ENCODE measurements at places on chromosomes 7 and 10.
A peak's percentile ranks its signal among the peaks of the same experiment; 100 is the strongest.

DNA sequence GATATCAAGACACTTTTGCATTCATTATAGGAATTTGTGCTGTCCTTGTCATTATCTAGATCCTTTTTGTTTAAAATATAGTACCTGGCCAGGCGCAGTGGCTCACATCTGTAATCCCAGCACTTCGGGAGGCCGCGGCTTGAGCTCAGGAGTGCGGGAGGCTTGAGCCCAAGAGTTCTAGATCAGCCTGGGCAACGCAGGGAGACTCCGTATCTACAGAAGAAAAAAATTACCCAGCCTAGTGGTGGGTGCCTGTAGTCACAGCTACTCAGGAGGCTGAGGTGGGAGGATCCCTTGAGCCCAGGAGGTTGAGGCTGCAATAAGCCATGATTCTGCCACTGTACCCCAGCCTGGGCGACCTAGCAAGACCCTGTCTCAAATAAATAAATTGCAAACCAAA lies 621 bp upstream of the MORN4 start:
- DNase-seq, result no peak

DNA sequence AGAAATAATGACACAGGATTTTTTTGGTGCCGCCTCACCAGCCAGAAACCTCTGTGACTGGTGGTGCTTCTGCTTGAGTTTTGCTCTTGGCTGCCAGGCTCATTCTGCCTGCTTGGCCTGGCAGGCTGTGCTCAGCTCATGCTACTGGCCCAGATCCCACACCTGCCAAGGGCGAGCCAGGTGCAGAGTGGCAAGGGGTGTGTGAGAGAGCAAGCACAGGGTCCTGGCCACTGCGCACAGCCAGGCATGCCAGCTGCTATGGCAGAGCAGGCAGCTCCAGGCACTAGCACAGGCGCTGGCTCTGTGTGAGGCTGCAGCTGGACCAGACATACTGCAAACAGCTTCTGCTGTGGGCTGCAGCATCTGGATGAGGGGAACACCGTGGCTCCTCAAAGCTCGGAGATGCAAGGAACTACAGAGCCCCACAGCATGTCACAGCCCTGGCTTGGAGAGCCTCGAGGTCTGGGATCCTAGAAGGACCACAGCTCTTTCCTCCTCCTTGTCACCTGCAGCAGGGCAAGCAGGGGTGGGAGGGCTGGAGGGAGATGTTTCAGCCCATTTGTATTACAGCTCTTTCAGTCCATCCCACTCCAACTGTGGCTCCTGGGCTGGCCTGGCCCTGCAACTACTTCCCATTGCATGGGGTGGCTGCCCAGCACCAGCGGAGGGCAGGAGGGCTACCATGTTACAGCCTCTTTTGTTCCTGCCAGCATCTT lies 313.4 kb upstream of the SEMA3C start:
- no peak for DNase-seq

GRCh38 chr7:144438759-144439158 lies 35.3 kb upstream of the NOBOX start:
- no peak for DNase-seq

DNA sequence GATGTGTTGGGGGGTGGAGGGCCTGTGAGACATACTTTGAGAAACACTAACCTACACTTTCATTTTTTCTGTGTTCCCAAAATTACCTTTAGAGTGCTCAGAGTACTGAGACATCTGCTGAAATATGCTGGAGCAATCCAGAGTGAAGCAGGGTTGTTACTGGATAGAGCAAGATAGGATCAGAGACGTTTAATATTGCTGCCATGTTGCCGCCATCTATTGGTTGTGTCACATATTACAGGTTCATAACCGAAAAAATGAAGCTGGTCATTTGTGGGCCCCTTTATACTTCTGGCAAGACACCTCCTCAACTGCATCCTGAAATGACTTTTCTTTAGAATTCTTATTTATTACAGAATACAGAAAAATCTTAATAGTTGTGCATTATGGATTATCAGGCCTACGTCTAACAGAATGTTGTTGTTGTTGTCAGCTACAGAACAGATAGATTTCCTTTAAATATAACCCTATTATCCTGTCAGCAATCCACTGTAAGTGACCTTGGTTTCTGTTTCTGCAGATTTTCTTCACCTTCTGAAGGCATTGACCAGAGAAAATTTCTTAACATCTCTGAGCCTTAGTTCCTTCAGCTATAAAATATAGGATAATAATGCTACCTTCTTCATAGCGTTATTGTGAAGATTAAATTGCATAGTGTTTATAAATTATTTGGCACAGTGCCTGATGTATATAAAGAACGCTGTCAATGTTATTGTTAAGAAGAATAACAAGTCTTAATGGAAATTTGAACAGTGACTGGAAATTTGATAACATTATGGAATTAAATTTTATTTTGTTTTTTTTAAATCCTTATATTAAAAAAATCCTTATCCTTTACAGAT lies 16.2 kb upstream of the DLD start:
- DNase-seq, result peak; percentile 13

DNA sequence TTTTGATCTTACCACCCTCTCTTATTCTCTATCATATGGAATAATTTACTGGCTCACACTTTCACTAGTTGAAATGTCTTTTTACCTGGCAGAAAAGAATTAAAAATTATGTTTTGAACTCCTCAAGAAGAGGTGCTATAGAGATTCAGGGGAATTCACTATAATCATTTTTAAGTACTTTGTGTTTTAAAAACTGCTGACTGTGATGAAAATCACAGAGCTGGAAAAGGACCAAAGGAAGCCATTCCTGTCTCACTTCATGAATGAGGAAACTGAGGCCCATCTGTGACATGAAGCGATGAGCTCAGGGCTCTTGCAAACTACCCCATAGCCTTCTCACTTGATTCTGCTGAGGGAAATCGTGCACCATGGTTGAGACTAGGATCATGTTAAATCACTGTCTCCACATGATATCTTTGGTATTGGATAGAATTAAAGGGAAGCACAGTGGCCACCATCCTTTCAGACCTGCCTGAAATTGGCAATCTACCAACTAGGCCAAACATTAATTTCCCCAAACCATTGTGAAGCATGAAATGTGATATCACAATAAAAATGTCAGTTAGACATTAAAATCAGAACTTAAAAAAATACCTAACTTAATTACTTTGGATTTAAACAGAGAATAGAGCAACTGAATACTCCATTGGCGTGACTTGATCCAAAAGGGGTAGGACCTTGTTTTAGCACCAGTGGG lies 141.0 kb downstream of the FZD1 start:
- no peak for DNase-seq

DNA sequence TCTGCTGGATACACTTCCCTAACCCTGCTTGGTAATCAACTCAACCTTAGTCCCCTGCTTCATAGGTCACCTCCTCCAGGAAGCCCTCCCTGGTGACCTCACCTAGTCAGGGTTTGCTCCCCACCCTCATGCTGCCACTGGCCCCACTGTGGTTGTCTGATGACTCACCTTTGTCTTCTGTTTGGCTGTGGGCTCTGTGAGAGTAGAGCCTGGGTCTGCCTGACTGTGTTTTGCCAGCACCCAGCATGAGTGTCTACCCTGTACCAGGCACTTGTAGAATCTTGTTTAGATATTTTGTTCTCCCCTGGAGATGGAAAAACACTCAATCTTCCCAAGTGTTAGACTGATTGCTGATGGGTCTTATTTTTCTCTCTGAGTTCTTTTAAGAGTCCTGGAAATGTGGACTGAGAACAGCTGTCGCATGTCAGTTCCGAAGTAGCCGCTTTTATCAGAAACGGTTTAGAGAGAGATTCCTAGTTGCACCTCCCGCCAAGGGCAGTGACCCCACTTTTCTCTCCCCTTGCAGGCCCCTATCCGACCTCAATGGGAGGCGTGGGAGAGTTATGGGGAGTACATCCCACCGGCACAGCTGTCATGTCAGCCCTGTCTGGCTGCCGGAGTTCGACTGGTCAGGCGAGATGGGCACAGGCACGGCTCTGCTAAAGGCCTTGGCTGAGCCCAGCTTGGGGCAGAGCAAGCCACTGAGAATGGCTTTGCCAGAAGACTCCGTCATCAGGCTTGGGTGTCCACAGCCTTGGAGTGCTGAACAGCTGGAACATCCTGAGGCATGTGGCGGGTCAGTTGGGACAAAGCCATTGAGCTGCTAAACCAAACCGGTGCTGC lies 134.3 kb downstream of the GRK5 start:
- peak; percentile 15 for DNase-seq

- peak; percentile 84 for DNase-seq
These were observed 42.8 kb downstream of the FOXL3 start for GRCh38 chr7:332646-333392.

GRCh38 chr7:27108390-27109127 lies 6.1 kb upstream of the HOXA2 start:
- no peak for DNase-seq

DNA sequence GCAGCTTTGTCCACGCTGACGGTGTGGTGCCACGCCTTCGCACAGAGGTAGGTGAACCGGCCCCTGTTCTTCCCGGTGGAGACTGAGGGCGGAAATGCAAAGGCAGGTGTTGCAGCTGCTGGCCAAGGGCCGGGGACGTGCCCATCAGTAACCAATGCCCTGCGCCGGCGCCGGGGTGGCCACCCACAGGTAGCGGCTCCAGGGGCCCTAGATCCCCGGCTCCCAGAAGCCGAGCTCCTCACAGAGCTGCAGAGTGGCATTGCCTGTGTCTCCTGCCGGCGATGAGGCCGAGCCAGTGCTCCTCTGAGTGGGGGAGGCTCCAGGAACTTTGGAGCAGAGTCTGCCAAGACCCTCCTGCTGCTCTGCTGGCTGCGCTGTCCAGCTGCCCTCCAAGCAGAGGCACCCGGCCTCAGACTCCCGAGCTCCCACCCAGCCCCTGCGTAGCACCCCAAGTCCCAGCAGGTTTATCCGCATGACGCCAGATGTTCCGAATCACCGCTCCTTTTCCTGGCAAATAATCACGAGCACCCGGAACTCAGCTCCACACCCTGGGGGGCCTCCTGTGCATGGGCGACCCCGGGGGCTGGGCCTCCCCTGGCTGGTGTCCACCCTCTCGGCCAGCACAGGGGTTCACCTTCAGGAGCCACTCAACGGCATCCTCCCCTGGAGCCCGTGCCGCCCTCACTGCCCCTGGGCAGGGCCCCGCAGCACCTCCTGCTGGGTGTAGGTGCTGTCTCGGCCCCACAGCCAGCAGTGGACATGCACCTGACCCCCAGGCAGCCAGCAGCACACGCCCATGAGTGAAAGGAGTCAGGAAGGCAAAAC lies 22.1 kb downstream of the CFAP46 start:
- DNase-seq, result no peak

DNA sequence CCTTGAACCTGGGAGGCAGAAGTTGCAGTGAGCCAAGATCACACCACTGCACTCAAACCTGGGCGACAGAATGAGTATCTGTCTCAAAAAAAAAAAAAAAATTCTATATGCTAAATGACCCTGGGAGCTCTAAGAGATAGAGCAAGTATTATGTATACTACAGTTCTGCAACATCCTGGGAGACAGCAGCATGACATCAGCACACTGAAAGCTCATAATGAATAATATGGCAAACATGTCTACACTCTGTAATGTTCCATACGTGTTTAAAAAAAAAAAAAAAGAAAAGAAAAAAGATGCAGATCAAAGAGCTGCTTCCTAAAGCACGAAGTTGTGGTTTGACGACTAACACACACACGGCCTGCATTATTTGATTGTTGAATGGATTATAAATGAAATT lies 72.5 kb downstream of the CUL2 start:
- DNase-seq, result no peak

GRCh38 chr7:19121977-19122588 lies 4.6 kb upstream of the TWIST1 start:
- no peak for DNase-seq

DNA sequence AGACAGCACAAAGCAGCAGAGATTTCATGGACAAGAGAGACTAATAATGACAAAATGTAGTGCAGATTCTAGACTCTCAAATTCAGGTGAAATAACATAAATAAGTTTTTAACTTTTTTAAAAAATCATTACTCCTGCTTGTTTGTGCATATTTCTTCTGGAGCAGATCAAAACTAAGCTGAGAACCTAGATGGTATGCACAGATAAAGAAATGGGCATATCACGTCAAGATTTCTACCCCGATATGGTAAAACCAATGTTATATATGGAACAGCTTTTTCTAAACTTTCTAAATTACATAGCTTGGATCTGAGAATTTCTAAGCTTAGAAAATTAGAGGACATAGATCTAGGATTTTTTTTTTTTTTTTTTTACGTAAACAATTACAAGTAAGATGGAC lies 18.2 kb downstream of the TWIST1 start:
- DNase-seq, result no peak

GRCh38 chr10:28382525-28383269 lies 79.8 kb upstream of the MPP7 start:
- DNase-seq, result no peak

DNA sequence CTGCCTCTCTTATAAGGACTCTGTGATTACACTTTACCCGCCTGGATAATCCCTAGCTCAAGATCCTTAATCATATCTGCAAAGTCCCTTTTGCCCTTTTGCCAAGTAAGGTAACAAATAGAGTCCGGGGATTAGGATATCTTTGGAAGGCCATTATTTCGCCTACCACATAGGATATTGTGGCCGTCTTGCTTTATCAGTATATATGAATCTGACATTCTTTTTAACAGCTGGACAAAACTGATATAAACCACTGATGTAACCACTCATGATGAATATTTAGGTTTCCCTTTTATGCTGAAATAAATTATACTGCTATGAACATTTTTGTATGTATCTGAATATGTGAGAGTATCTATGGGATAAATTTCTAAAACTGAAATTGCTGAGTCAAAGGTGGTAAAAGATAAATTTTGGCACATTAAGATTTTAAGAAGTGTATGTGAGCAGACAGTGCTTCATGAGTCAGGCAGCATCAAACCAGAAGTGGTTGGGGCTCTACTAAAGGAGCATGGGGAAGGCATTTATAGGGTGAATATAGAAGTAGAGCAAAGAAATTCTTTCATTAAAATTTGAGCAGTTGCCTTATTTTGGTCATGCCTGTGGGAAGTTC lies 44.7 kb downstream of the AVL9 start:
- no peak for DNase-seq

GRCh38 chr10:132904814-132905649 lies 37.3 kb downstream of the CFAP46 start:
- peak; percentile 23 for DNase-seq

DNA sequence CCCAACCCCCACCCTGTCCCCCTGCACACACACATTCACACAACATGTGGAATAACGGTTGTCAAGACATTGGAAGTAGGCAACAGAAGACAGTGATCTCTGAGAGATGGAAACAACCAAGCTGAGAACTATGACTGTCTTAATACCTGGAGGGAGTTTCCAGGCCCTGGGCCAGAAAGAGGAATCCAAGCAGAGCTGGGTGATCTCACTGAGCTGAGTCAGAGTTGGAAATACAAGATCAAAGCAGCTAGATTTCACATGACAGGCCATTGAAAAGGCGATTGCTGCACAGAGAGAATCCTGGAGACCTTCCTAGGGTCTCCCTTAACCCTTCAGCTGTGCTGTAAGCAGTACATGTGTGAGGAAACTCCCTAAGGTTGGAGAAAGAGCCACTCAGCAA lies 165.8 kb upstream of the PRSS1 start:
- DNase-seq, result peak; percentile 9

All from stimulated activated naive CD4-positive, alpha-beta T cell treated with Interleukin-2 at 50 U/mL for 16 hours (primary cell).